ENCODE measurements at places on chromosomes 13 and 19.

DNA sequence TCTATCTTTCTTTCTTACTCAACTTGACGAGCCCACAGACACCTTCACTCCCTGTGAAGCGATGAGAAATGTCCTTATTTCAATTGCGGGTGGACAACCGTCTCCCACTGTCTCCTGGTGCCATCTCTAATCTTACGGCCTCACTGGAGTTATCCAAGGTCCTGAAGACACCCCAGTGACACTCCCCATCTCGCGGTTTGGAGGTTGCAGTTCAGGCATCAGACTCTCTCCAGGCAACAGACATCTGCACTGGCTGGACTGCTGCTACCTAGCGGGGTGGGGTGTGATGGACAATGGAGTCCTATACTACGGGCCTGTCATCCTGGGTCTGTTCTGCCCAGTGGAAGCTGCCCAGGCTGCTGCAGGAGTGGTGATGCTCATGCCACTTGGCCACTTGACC is 18.3 kb upstream of the IRS2 start:
- no peak for DNase-seq

GRCh38 chr13:41520016-41520659 is 62.8 kb downstream of the RGCC start:
- no peak for DNase-seq

GRCh38 chr13:75869981-75870380 is 233.9 kb downstream of the LMO7 start:
- DNase-seq = no peak

- DNase-seq = no peak
Observed at GRCh38 chr13:113785051-113786010, 26.3 kb downstream of the TMEM255B start.

DNA sequence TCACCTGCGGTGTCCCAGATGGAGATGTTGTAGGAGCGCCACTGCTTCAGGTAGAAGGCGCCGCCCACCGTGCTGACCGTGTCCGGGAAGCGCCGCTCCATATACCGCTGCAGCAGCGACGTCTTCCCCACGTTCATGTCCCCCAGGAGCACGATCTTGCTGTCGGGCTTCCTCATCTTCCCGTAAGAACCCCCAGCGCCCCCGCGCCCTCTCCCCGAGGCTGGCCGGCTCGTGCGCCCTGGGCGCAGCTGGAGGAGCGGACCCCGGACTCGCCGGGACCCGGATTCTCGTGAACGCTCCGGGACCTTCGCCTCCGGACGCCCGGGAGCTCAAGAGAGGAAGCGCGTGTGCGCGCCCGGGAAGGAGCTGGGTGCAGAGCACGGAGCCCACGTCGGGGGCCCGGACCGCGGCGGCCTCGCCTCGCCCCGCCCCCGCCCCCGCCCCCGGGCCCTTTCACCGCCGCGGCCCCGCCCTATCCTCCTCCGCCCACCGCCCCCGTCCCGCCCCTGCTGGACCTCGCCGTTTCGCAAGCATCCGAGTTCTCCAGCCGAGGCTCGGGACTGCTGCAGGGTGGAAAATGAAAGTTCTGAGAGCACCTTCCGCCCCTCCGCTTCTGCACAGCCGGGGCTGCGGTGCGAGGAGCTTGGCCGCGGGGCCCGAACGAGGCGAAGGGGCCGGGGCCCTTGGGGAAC is at the start of gene RAB20:
RAB20 (minus strand) TSS at position 379 of the 692 bp plus-strand sequence; CDS start at position 176, 203 bp downstream.
- no peak for DNase-seq

All from cerebellar nuclear complex (tissue), 1 donor.